ENCODE measurements at places on chromosomes 5 and 9.

DNA sequence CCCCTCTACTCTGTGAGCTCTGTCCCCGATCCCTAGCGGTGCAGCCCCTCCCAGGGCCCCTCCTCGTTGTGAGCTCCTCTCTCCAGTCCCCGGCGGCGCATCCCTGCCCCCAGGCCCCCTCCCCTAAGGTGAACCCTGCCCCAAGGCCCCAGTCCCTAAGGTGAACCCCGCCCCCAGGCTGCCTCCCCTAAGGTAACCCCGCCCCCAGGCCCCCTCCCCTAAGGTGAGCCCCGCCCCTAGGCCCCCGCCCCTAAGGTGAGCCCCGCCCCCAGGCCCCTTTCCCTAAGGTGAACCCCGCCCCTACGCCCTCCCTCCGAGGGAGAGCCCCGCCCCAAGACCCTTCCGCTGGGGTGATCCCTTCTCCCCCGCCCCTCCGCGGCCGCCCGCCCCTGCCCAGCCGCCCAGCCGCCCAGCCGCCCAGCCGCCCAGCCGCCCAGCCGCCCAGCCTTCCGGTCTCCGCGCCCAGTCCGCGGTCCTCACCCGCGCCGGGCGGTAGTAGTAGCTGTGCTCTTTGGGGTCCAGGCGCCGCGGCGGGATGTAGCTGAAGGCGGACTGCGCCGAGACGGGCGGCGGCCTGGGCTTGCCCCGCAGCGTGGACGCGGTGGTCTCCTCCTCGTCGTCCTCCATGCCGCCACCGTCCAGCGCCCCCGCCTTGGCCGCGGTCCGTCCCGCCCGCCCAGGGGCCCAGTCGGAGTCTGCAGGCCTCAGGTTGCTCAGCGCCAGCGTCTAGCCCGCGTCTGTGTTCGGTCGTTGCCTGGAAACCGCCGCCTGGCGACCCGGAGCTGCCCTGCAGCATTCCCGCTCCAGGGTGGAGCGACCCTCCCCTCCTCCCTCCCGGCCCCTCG, at the start of gene CFAP90:
CFAP90 (minus strand) TSS at position 739 of the 845 bp plus-strand sequence; CDS start at position 627, 112 bp downstream.
- no peak for DNase-seq

GRCh38 chr9:71744754-71745521, 23.4 kb downstream of the CEMIP2 start:
- DNase-seq, result no peak

DNA sequence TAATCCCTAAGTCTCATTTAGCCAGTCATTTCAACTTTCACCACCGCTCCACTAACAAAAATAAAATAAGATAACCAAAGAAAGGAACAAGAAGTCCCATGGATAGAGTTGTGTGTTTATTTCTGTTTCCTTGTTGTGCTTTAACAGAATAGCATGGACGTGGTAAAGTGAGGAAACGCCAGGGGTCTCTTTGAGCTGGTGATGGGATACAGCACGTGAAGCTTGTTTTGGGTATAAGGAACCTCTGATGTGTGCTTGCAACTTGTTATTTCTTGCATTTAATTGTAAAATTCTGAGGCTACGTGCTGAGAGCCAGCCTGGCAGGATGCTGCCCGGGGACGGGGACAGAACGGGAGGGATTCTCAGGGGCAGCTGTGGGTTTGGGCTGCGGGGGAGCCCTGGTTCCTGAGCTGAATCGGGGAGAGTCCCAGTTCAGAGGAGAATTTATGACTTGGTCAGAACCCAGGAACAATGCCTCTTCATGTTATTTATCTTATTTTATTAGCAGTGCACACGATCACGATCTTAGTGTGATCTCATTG, 63.4 kb downstream of the ANKRD33B start:
- no peak for DNase-seq

DNA sequence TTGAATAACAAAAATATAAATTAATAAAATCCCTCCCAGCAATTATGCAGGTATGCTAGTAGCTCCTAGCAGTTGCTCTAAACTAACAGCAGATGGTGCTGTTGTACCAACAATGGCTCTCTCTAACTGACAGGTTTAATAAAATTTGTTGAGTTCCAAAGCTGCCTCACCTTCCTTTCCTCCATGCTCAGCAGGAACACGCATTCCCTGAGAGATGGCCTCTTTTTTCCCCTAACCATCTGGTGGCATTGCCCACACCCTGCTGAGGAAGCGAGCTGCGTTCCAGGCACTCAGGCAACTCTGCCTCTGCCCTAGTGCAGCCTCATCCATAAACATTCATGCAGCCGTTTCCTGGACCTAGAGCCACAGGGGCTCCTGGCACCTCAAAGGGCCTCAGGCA, 106.2 kb downstream of the KLHL3 start:
- DNase-seq, result peak; percentile 50

DNA sequence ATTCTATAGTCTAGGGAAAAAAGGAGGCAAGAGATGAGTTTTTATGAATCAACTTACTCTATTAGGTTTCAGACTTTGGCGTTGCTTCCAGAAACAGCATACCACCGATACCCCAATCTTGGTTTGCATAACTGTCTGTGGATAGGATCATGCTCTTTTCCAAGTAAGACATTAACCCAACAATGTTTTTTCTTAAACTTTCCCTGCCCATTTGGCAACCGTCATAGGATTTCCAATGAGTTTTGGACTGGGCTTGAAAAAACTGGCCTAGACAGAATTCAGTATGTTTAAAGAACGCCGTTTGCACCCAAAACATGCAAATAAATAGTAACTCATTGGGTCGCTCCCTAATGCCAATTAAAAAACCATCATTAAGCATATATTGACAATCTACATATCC, 106.0 kb downstream of the SMIM23 start:
- no peak for DNase-seq

GRCh38 chr5:64765804-64766504, 2.5 kb downstream of the SREK1IP1 start:
- DNase-seq, result peak; percentile 22
